NCI-H526 treated with DMSO at 0.1 percent for 48 hours (cell line): ENCODE measurements at places on chromosomes 6 and 20.
A peak's percentile ranks its signal among the peaks of the same experiment; 100 is the strongest.

- no peak for DNase-seq
These were observed 290.8 kb upstream of the PRDM1 start for GRCh38 chr6:105795366-105795765.

- DNase-seq: no peak
These were observed 958 bp downstream of the MLIP start for GRCh38 chr6:54112151-54112650.

DNA sequence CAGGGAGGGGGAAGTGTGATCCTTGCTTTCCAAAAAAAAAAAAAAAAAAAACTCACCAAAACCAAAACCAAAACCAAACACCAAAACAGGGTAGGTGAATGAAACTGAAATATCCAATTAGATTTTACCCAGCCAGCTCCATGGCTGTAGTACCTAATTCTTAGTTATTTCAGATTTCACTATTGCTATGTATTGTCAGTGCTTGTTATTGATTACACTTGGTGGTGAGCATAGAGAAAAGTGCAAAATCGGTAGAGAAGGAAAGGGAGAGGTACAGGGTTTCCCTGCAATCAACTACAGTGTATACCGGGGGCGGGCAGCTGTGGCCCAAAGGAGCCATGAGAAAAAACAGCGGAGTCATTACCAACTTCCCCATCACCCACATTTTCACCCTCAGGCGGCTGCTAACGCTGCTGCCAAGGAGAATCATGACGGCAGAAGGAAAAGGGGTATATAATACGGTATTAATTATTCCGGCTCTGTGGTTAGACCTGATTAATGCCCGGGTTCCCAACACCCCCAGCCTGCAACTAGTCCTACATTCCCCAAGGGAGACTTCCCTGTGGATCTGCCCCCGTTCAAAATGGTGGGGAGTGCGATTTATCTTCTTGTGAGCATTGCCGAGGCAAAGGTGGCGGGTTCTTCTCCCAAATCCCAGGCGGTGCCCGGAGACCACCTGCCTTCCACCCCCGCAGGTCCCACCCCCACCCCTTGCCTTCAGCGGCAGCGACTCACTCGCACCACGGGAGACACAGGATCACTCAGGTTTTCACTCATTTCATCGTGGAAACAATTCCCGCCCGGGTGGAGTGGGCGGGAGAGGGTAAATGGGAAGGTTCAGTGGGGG, at the start of gene C6orf62:
Gene C6orf62 (minus strand): TSS at position 30 of the 847 bp plus-strand sequence. CDS start 486 bp downstream, outside the sequence.
- no peak for DNase-seq

GRCh38 chr20:16284385-16285100, 288.7 kb downstream of the KIF16B start:
- DNase-seq: no peak

DNA sequence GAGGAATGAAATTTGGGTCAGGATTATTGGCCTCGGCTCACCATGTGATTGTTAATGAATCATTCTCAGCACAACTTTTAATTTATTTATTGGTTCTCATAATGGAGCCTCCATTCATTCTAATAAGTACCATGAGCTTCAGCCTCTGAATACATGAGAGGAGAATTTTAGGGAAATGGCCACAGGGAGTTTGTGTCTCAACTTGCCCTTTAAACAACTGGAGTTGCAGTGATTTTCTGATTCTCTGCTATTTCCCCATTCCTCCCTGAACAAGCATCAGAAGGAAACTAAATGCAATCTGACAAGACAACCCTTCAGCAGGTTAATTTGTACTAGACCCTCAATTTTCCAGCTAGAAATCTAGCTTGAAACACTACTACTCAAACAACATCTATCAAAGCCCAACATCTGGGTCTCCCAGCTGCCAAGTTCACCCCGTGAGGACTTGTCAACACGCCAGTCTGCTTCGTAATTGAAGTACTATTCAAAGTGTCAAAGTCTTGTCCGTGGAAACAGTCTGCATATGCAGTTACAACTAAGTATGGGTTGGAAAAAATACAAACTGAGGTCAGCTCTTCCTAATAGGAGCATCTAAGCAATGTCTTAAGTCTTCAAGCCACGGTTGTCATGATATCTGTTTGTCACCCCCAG, 235.4 kb downstream of the CDH4 start:
- DNase-seq: no peak

GRCh38 chr6:115058414-115059211, 715.8 kb upstream of the HS3ST5 start:
- no peak for DNase-seq

DNA sequence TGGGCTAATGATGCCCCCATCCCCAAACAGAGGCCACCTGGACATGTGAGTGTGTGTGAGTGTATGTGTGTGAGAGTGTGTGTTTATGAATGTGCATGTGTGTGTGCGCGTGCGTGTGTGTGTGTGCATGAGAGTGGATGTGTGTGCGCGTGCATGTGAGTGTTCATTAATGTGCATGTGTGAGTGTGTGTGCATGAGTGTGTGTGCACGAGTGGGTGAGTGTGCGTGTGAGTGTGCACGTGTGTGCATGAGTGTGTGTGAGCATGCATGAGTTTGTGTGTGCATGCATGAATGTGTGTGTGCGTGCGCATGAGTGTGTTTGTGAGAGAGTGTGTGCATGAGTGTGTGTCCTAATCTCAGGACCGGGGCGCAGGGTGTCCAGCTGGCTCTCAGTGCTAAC, 1.3 kb downstream of the IYD start:
- no peak for DNase-seq

DNA sequence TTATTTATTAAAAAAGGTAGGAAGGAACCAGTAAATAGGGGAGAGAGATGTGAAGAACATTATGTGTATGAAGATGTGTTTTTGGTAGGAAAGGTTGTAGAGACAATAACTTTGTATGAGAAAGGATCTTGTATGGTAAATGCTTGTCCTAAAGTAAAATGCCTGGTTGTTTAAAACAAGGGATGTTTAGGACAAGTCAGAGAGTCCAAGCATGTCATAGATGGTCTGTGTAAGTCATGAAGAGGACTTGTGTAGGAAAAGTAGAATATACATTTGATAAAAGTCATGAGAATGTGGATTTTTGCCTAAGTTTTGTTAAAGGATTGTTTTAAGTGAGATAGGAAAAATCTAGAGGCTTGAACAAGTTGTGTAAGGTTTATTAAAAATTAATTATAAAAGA, 325.1 kb downstream of the CDH26 start:
- DNase-seq: no peak

GRCh38 chr6:152600022-152600421, 37.1 kb downstream of the SYNE1 start:
- no peak for DNase-seq

DNA sequence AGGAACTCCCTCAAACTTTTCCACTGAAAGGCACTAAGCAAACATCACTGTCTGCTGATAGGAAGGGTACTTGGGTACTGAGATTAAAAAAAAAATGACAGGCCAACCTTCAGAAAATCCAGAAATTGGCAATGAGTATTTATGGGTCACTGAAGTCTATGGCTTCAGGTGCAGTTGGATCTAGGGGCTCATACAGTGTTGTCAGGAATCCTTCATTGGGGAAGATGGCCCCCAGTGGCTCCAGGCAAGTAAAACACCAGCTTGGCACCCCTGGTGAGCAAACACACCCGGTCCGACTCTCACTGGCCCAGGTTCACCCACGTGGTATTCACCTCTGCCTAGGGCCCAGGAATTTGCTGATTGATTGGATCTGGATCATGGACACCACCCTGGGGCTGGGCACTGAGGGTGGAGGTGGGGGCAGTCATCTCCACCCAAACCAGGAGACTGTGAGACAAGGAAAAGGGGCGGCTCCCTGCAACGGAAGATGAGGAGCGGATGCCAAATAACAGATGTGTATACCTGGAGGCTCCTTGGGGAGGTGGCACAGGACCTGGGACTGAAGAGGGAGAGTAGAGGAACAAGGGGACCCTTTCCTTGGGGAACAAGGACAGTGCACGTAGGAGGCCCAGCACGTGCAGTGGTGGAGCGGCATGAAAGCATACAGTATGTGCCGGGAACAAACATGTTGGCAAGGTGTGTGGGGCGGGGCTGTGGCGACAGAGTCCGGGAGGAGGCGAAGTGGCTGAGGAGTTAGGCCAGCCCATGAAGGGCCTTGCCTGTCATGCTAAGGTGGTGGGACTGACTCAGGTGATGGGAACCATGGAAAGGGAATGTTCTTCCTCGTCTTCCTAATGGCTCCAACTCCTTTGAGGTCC, 4.7 kb downstream of the SLC2A10 start:
- no peak for DNase-seq

GRCh38 chr6:122401104-122401503, 1.7 kb downstream of the HSF2 start:
- no peak for DNase-seq

DNA sequence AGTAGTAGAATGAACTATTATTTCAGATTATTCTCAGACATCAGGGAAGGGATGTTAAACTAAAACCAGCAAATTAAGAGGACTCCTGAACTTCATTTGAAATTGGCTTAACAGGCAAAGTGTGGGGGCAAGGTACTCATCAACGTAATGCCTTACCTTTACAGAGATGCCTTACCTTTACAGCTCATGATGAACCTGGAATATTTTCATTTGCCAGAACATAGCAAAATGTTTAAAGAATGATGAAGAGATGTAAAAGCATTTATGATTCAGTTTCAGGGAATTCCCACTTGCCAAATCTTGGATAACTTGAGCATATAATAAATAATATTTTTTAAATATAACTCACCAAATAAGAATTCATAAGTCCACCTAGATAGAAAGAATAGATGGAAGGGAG, 207.5 kb downstream of the TINAG start:
- DNase-seq: no peak

DNA sequence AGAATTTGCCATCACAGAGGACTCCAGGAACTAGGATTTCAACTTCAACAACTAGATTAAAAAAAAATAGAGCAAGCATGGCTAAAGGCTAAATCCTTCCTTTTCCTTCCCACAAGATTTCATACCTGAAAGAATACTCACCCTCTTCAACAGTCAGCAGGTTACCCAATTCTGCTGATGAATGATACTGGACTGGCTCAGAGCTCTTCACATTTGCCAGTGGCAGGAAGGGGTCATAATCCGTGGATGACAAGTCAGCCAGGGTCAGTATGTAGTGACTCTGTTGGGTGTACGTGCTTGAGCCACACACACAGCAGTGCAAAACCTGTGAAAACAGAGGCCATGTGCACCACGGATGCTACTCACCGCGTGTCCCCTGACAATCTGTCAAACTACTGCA, 152.9 kb downstream of the INSM1 start:
- DNase-seq: no peak

- no peak for DNase-seq
These were observed 24.4 kb downstream of the PROCR start for GRCh38 chr20:35196313-35196712.

- DNase-seq: no peak
These were observed 15.0 kb upstream of the TBC1D22B start for GRCh38 chr6:37242429-37243052.

- DNase-seq: no peak
These were observed 335.0 kb upstream of the KCNQ5 start for GRCh38 chr6:72286911-72287311.

DNA sequence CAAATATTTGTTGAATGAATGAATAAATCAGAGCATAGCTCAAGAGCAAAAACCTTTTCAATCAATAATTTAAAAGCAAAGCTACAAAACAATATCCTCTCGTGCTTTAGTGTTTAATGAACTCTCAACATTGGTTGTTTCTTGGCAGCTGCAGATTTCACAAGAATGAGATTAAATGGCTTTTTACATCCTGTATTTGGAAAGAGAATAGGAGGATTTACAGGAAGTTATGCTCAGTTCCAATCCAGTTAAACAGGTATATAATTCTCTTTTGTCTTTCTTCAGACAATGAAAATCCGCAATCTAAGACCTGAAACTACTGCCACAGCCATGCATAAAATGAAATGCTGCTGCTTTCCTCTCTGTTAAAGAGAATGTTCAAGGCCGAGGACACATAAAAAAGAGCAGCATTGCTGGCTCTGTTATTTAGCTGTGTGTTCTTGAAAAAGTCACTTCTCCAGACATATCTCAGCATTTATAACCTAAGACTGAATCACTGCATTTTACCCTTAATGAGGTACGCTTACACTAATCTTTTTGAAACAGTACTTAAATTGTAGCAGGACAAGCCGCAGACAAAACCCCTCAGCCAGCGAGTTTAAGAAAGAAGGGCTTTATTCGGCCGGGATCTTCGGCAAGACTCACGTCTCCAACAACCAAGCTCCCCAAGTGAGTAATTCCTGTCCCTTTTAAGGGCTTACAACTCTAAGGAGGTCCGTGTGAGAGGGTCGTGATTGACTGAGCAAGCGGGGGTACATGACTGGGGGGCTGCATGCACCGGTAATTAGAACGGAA, 3.6 kb downstream of the C6orf52 start:
- no peak for DNase-seq

- DNase-seq: no peak
These were observed 61.9 kb upstream of the PKIB start for GRCh38 chr6:122548281-122548680.

DNA sequence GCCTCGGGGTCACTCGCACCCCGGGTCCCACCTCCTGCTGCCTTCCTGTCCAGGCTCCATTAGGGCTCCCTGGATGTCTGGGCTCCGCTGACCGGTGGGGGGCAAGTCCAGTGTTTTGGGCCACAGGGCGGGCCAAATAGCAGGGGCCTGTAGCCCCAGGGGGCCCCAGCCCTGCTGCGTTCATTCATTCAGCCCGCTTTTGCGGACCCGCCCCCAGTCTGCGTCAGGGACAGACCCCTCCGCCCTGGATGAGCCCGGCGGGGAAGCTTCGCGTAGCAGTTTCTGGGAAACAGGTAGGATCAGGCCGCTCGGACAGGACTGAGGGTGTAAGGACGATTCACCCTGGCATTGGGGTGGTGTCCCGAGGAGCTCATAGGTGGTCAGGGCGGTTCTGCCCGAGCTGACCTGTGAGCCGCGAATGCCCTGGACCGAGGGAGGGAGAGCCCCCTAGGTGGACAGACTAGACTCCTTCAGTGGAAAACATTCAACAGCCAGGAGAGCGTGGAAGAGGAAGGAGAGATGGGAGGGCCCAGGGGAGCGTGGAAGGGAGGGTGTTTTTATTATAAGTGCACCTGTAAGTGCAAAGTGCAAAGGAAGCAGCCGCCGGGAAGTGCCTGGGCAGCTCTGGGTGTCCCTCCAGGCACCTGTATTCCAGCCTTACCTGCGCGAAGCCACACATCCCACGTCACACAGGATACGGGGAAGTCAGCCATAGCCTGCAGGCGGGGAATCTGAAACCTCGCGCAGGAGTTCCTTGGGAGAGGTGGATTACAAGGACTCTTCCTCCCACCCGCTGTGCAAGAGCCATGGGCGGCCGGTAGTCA, 662 bp downstream of the ENTPD6 start:
- peak; percentile 42 for DNase-seq

- no peak for DNase-seq
These were observed 408.4 kb upstream of the FLRT3 start for GRCh38 chr20:14745830-14746229.

- no peak for DNase-seq
These were observed 536 bp upstream of the RAET1G start for GRCh38 chr6:149923327-149923986.
